Activated T-helper 9 cell treated with anti-CD3 and anti-CD28 coated beads, Interleukin-2, amount 50 U/mL, for 16 hours (primary cell): ENCODE measurements at places on chromosomes 2 and 18.

GRCh38 chr2:25491003-25491696 lies 149.4 kb upstream of the DNMT3A start:
- no peak for DNase-seq

DNA sequence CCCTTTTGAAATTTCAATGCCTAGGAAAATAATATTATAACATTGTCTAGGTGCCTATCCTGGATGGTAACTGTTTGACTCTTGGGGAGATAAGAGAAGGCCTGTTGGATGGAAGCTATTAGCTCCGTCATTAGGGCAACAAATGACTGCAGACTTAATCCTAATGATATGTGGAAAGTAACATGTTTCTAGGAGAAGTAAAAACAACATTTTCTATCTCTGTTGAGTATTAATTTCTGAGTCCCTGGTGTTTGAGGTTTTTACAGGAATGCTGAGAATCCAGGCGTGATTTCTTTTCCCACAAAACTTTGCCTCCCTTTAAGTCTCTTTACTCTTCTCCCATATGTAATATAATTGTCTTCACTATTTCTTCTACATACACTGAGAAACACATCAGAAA lies 159.1 kb downstream of the GALNT1 start:
- DNase-seq, result no peak

DNA sequence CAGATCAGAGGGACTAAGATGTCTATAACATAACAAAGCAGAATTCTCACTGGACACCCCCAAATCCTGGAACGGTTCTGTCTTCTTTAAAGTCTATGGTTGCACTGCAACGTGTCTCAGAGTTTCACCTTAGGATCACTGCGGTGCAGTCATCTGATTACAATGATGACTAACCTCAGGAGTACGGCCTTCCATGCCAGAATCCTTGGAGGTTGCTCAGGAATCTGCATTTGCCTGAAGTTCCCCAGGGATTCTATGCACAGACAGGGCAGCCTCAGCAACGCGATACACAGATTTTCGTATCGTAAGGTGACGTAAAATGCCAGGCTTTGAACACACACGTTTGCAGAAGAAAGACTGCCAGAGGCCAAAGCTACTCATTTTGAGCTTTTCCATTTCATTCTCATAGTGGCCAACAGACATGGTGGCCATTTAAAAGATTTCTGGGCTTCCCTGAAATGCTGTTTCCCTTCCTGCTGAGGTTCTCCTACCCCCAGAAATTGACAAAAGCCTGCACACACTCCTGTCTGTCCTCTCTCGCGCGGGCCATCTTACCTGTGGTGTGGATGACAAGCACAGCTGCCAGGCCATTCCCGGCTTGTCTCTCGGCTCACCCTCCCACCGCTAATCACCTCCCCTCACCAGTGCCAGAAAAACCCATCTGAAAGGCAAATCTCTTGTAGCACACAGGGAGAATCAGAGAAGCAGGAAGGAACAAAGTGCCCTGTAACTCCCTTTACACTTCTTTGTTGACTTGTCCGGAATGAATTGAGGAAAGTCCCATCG lies 148.8 kb downstream of the ACKR3 start:
- DNase-seq, result no peak

DNA sequence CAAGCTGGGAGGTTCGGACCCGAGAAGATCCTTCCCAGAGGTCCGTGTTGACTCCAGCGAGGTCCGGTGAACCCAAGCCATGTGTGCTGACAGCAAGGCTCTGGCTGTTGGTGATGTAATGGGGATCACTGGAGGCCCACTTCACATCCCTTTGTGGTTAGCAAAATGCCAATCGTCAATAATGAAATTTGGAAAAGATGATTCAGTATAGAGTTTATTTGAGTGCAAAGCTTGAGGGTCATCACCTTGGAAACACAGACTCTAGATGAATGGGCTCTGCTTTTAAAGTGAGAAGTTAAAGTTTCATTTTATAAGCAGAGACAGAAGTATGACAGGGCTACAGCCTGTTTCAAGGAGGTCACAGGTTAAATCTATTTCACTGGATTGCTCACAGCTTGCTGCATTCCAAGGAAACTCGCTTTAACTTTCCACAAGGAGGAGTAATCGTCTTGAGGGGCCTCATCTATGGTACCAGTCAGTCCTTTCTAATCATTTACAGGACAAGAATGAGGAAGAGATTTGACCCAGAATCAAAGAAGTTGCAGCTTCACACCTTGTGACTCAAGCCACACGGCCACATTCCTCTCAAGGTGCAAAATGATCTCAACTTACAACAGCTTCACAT lies 140.5 kb downstream of the TPO start:
- DNase-seq, result no peak

DNA sequence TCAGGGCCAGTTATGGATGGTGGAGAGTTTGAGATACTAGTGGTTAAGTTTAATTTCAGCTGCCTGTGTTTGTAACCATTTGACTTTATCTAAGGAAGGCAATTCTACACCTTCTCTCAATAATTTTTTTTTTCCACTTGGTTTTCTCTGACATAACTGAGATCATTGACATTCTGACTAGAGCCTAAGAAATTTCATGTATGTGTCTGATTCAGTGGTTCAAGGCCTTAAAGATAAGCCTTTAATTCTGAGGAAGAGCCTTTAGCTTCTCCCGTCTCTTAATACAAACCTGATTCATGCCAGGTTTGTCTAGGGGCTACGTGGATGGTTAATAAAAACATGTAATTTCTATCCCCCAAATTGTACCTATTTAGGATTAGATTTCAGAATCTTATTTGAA lies 971.4 kb downstream of the DPP10 start:
- no peak for DNase-seq

DNA sequence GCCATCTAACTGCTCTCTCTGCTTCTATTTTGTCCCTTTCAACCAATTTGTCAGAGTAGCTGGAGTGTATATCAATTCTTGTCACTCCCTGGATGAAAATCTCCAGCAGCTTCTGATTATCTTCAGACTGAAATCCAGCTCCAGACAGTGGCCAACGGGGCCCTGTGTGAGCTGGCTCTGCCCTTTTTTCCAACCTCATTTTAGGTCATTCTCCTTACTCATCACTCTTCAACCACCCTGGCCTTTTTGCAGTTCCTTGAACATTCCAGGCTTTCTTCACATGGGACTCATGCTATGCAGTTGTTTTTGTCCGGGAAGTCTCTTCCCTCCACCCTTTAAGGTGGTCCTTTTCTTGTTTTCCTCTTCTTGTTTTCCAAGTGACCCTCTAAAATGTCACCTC lies 15.4 kb upstream of the FAP start:
- DNase-seq, result no peak

GRCh38 chr2:133571249-133571648 lies 3.0 kb upstream of the NCKAP5 start:
- DNase-seq, result no peak

GRCh38 chr2:128233790-128234395 lies 84.8 kb downstream of the HS6ST1 start:
- DNase-seq, result no peak

GRCh38 chr2:107062599-107063220 lies 176.7 kb upstream of the ST6GAL2 start:
- DNase-seq, result no peak

GRCh38 chr2:174659069-174659900 lies 61.7 kb upstream of the WIPF1 start:
- DNase-seq, result no peak

DNA sequence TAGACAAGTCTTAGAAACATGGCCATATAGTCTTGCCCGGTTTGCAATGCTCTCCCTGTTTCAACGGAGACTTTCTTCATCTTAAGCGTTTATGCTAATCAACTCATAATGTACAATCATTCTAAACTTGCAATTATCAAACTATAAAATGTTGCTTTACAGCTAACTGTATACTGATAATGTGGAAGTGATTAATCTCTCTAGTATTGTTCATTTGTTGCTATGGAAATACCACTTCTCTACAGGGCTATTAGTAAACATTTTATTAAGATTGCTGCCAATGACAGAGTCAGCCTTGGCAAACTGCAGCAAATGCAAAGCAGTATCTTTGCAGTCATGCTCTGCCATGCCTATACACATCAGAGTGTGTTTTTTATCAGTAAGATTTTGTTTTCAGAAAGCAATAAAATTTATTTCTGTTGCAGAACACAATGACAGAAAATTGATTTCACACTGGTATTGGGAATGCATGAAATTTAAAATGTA lies 1201.8 kb upstream of the CDH2 start:
- no peak for DNase-seq

DNA sequence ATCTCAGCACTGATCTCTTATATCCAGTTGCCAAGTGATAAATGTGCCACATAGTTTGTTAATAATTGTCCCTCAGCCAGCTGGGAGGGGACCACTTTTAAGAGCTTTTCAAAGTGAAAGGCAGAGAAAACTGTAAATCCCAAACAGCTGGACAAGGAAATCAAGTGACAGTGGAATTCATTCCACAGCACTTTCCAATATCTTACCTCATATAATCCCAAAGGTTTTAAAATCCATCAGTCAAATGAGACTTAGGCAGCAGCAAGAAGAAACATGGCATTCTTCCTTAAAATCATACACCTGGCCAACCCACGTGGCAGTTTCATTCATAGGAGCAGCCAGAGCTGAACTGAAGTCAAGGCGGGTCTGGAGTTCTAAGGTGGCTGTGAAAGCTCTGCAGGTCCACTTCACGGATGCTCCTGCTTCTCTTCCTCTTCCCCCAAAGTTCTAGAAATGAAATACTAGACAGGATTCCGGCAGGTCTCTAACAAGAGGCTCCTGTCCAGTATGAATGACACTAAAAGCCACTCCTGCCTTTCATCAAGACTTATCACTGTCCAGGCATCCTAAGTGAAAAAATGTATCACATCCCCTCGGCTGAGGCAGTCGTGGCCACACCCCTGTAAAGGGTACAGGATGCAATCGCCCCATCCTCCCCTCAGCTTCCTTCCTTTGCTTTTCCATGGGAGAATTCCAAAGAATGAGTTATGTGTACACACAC lies 190.4 kb upstream of the STK17B start:
- no peak for DNase-seq
